CMK (cell line): ENCODE measurements at places on chromosomes 6 and 20.

GRCh38 chr6:21523652-21524051 lies 69.9 kb upstream of the SOX4 start:
- DNase-seq, result no peak

DNA sequence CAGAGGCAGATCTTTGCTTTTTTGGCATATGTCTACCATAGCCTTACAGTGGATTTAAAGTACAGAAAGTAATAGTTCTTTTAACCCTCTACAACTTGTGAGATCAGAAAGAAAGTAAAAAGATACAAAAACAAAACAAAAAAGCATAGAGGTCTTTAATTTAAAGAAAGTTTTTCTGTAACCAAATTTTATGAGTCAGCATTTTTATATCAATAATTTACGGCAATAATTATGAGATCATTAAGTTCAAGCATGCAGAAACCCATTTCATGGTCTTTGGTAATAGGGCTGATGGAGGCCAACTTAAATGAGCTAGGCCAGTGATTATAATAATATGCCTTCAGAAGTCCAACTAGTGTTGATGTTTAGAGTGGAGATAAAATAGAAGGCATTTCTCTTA lies 145.9 kb downstream of the AIG1 start:
- DNase-seq, result no peak

- no peak for DNase-seq
Measured at GRCh38 chr6:148175550-148176188, 167.0 kb upstream of the SASH1 start.

DNA sequence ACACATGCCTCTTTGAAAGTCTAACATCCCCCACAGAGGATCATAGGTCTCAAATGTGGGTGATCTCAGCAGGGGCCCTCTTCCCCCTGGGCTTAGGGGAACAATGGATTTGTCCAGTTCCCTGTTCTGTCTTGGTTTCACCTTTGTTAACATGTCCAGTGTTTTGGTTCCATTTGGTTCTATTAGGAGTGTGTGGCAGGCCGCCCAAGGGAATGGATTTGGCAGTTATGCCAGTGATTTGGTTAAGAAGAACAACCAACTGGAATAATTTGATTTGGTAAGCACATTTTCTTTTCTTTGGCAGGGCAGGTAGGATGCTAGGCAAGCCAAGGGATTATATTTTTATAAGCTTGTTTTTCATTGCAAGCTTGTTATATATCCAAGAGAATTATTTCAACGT lies 28.5 kb upstream of the ENPP1 start:
- DNase-seq, result no peak

GRCh38 chr6:48619771-48620170 lies 508.8 kb upstream of the PTCHD4 start:
- DNase-seq, result no peak

DNA sequence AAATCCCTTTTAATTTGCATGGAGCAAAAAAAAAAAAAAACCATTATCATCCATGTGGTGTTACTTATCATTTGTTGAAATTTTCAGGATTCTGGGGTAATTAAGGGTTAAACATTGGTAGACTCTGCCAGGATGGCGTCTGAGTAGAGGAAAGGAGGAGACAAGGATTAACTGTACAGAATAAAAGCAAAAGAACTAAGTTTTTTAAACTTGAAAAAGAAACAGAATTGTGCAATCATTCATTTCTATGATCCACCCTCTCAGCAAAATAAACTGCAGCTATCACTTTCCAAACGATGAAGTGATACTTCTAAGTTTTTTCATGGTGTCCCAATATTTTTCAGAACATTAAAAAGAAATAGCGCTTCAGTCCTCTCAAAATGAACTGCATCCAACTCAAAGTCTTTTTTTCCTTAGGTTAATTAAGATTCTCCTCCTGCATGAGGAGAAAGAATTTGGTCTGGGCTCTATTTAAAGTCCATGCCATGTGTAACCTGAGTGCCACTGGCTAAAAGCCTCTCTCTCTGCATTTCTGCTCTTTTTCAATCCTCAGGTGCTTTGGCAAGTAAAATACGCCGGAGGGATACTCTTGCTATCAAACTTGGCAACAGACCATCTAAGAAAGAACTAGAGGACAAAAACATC lies 69.5 kb upstream of the LTV1 start:
- DNase-seq, result no peak

DNA sequence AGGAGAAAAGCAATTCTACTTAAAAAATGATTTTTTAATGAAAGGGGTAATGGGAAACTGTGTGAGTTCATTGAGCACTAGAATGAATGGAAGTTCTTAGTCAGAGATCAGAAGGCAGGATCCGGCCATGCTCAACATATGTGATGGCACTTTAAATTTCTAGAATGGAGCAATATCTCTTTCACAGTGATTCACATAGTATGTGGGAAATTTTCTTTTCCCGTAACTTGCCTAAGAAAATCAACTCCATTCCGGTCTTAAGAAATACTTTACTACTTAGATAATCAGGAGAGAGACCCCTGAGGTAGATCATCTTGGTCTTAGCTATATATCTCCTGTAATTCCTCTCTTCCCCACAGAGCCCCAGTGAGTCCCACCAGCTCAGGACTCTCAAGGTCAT lies 131.8 kb downstream of the SCML4 start:
- no peak for DNase-seq

DNA sequence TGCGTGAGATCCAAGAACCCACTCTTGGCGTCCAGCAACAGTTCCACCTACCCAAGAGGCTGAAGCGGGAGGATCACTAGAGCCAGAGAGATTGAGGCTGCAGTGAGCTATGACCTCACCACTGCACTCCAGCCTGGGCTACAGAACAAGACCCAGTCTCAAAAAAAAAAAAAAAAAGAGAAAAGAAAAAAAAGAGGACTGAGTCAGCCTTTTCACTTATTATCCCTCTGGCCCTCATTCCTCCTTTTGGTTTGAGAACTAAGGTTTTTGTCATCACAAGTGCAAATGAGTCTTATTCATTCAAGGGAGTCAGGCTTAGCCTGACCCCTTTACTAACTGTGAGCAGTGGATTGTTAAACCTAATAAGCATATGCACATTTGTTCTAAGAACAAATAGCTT lies 37.9 kb upstream of the JARID2 start:
- DNase-seq, result no peak

DNA sequence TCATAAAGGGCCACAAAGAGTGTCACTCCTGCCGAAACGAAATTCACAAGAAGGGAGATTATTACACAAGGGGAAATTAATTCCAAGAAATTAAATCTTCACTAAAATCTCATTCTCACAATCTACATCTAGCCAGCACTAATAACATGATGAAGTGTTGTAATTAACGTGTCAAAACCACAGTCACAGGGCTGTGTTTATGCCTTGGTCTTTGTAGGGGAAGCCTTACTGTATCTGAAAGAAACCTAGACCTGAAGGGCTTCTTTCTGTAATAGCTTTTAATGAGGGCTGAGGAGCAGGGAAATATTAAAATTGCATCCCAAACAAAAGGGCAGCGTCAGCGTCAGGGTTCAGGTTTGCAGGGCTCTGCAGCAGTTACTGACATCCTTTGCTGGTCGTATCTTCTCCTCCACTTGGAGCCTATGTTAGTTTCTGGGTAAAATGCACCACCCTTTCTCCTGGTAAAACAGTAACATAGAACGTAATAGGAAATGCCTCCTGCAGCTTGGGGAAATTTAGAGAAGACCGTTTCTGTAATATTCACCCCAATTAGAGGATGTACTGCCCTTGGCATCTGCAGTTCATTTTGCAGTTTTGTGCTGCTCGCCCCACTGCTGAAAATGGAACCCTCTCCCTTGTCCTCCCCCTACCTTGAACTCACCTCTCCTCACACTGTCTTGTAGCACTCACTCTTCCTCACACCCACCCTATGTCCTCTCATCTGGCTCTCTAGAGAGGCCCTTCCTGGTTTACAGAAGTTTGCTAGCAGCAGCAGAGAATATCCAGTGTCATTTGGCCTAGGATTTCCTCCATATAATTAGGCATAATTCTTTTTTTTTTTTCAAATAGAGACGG lies 109.0 kb upstream of the TRAF3IP2 start:
- no peak for DNase-seq

- DNase-seq, result no peak
Measured at GRCh38 chr6:143958839-143959399, 49.1 kb downstream of the PLAGL1 start.

DNA sequence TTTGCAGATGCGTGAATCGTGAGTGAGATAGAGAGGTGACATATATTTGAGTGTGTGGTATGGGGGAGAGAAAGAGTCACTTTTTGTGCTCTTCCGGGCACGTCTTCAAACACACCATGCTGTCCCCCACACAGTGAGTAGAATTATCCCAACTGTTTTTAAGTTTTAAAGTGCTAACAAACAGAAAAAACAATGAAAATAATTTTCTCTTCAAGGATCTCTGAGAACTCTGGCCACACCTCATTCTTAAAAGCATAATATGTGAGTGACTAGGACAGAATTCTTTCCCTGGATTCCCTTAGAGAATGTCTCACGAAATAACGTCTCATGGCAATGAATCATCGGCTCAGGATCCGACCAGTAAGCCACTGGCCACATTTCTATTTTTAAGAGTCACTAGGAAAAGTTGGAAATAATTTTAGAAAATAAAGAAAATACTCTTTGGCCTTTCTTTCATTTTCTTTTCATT lies 235.7 kb upstream of the ZNF217 start:
- no peak for DNase-seq

DNA sequence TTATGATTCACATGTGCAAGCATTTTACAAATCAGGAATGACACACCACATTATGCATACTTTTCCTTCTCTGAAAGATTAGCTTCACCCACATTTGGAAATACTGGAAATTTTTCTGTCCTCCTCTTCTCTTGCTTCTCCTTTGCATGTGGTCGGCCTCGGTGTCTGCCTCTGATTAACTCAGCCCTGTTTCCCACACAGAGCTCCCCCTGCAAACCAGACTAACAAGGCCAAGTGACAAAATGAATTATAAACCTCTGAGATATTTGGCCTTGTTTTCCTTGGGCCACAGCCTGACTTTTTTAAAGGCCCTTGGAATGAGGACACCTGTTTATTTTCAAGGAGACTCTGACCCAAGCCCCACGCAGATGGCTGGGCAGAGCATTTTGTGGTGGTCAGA lies 9.0 kb upstream of the CCN6 start:
- DNase-seq, result no peak

- DNase-seq, result no peak
Measured at GRCh38 chr6:148179786-148180185, 162.9 kb upstream of the SASH1 start.

DNA sequence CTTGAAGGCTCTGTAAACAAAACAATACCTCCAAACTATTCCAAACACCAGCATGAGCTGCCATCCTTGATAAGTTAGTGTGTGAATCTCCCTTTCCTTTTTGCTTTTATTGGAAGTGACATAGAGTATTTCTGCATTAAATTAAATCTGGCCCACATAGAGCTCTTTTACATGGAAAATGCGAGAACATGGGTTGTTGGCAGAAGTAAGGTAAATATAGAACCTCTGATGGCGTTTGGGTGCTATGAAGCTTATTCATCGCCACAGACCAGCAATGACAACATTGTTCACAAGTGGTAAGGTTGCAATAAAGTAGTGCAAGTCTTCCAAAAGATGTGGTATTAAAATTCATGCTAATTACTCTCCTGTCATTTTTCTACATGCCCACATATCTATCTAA lies 445.8 kb upstream of the JAG1 start:
- no peak for DNase-seq

- DNase-seq, result no peak
Measured at GRCh38 chr20:25247518-25247955, 348 bp upstream of the PYGB start.

DNA sequence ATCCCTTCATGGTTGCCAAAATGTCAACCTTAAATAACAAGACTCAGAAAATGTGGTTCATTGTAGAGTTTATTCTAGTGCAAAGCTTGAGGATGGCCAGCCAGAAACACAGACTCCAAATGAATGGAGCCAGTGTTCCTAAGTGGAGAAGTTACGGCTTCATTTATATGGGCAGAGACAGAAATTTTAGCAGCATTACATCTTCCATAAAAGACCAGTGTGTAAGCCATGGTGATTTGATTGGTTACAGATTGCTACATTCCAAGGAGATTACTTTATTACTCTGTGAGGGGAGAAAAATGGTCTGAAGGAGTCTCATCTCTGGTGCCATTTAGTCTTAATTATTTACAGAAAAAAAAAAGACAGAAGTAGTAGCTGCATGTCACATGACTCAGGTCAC lies 97.8 kb downstream of the OTOR start:
- no peak for DNase-seq

- no peak for DNase-seq
Measured at GRCh38 chr6:12235341-12235740, 54.8 kb upstream of the EDN1 start.

DNA sequence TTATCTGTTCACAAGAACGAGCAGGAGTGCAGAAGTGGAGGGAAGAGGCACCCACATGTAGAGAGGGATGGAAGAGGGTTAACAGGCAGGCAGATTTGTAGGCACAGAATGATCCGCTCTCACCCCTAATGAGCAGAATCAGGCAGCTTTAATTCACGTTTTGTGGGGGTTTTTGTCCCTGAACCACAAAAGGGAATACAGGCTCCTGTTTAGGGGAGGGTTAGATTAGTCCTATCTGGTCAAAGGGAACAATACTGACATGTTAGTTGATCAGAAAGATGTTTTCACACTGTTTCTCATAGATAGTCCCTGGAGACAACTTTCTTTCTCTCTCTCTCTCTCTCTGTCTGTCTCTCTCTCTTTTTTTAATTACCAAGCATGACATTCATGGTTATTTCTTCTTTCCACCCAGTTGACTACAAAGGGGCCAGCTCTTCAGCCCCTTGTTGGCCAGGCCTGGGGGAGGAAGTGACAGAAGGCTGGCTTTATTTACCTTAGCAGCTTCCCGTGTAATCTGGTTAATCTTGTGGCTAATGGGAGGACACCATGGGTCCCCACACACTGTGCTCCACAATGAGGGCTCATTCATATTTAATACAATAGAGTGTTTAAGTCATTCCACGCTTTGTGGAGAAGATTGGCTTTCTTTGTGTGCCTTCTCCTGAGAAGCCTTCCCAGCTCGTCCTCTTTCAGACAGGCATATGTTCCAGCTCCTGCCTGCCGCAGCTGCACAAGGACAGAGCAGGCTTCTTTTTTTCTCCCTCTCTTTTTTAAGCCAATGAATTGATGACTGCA lies 958.8 kb downstream of the TFAP2A start:
- no peak for DNase-seq

DNA sequence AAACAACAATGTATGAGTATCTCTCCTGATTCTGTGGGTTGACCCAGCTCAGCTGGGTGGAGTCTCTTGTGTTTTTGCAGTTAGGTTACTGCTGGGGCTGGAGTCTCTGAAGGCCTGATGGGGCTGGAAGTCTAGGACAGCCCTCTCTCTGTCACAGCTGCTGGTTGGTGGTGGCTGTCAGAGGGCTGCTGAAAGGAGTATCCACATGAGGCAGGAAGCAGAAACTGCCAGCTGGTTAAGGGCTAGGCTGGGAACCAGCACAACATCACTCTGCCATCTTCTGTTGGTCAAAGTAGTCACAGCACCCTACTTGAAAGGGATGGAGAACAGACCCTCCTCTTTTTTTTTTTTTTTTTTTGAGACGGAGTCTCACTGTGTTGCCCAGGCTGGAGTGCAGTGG lies 10.0 kb upstream of the PACSIN1 start:
- no peak for DNase-seq

DNA sequence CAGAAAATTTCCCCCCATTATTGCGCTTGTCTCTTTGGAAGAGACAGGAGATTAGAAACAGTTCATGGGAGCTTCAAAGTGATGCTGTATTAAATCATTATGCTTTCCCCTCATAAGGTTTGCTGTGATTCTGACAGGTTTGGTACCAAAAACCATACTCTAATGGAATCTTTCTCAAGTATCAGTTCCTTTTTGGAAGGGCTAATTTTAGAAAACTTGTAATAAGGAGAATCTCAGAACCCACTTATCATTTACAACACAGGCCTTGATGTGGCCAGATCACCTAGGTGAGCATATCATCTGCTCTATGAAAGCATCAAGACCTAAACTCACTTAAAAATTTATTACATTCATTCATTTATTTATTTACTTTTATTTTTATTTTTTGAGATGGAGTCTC lies 51.2 kb downstream of the TP53INP2 start:
- no peak for DNase-seq
